ENCODE measurements at places on chromosomes 5 and 9. TPM values are rescaled to one million over a fixed set of nuclear protein-coding genes. Genes with fewer than 3 reads are reported as not detected.
A peak's percentile ranks its signal among the peaks of the same experiment; 100 is the strongest.

DNA sequence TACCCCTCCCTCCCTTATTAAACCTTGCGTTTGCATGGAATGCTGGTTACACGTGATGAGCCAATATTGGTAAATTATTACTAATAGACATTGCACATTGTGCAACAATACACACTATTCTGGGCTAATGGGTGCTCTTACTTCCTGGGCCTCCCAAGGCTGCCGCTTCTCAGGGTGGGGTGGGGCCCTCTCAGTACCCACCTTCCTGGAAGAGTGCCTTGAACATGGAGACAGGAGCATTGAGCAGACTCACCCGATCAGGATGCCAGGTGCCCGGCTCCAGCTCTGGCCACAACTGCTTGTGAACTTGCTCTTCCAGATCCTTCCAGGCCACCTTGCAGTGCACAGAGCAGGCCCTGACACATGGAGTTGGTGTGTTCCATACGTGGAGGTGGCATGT is 24.7 kb upstream of the CEP72 start:
- DNase-seq, result no peak
- no peaks in the 10 kb centered on the region for H3K27me3 ChIP-seq
- no peak overlapping the region for H3K27ac ChIP-seq
- no peaks in the 10 kb centered on the region for H3K4me1 ChIP-seq

GRCh38 chr9:3447788-3448187 is 78.0 kb downstream of the RFX3 start:
- H3K36me3 ChIP-seq, result no peaks in the 10 kb centered on the region
- no peaks in the 10 kb centered on the region for H3K27me3 ChIP-seq
- peak overlapping the region; percentile 10 for H3K27ac ChIP-seq

DNA sequence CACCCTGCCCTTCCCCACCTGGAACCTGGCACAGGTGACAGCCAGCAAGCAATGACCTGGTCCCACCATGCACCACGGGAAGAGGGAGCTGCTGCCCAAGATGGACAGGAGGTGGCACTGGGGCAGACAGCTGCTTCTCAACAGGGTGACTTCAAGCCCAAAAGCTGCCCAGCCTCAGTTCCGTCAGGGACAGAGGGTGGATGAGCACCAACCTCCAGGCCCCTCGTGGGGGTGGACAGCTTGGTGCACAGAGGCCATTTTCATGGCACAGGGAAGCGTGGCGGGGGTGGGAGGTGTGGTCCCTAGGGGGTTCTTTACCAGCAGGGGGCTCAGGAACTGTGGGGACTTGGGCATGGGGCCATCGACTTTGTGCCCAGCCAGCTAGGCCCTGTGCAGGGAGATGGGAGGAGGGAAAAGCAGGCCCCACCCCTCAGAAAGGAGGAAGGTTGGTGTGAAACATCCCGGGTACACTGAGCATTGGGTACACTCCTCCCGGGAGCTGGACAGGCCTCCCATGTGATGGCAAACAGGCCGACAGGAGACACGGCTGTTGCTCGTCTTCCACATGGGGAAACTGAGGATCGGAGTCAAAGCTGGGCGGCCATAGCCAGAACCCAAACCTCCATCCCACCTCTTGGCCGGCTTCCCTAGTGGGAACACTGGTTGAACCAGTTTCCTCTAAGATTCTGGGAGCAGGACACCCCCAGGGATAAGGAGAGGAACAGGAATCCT is 1.9 kb downstream of the CEL start:
- H3K27me3 ChIP-seq, result no peaks in the 10 kb centered on the region
- no peaks in the 10 kb centered on the region for H3K4me1 ChIP-seq
- H3K27ac ChIP-seq, result no peak overlapping the region
- no peak overlapping the region for H3K4me3 ChIP-seq
- DNase-seq, result peak; percentile 44

DNA sequence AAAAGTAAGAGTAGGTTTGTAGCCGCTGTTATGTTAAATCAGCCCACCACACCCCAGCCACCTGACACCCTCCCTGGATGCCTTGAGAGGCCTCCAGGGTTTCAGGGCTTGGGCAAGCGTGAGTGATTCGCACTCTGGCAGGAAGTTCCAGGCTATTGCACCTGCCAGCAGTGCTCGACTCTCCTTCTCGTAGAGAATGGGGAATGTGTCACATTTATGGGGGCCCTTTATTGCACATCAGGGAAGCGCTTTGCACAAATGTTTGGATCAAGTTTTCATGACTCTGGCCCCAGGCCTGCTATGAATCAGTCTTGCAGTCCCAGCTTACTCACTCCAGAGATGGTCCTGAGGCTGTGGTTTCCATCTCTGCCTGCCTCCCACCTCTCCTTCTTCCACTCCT is 66.1 kb upstream of the ADRA1B start:
- H3K36me3 ChIP-seq, result no peaks in the 10 kb centered on the region
- no peak overlapping the region for H3K4me3 ChIP-seq
- H3K27ac ChIP-seq, result no peak overlapping the region
- DNase-seq, result no peak
- H3K27me3 ChIP-seq, result no peaks in the 10 kb centered on the region

DNA sequence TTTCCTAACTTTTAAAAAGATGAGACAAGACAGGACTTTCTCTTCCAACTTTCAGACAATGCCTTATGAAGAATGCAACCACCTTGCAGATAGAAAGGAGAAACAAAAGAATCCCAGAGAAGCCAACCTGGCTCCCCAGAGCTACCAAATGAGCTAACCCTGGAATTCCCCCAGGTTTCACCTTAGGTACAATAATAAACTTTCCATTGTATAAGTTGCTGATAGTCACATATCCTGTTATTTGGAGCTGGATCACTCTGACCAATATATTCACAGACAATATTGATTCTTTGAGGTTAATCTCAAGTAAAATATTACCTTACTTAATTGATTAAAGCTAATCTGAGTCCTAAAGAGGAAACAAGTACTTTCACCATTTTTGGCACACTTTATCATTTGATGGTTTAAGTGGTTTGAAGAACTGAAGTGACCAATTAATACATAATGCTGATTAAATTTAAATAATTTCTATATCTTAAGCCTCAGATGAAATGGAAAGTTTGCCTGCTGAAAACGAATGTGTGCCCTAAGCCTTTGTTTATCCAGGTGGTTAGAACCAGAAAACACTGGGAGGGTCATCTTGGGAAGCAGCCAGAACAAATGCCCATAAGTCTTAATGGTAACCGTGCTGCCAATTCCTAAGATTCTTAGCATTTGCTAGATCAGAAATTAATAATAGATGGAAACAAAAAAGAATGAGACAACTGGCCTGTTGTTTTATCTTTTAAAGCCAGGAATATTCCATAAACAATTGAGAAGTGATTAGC is 159.6 kb upstream of the SLC12A2 start:
- no peaks in the 10 kb centered on the region for H3K27me3 ChIP-seq
- no peak overlapping the region for H3K27ac ChIP-seq
- no peak overlapping the region for H3K4me3 ChIP-seq
- no peaks in the 10 kb centered on the region for H3K4me1 ChIP-seq

The ATP6V0E1 gene
- polyA plus RNA-seq, result 215 TPM
